ENCODE measurements at places on chromosomes 7 and 10.
A peak's percentile ranks its signal among the peaks of the same experiment; 100 is the strongest.

DNA sequence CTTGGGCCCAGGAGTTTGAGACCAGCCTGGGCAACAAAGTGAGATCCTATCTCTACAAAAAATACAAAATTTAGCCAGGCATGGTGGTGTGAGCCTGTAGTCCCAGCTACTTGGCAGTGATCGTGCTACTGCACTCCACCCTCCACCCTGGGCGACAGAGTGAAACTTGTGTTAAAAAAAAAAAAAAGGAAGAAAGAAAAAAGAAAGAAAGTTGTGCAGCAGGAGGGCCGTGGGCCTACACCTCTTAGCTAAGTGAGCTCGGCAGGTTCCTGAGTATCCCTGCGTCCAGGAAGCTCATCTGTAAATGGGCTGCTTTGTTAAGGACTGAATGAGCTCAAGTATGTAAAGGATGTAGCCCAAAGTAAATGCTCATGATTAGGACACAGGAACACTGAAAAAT, 155.0 kb downstream of the RNF216 start:
- DNase-seq: no peak

DNA sequence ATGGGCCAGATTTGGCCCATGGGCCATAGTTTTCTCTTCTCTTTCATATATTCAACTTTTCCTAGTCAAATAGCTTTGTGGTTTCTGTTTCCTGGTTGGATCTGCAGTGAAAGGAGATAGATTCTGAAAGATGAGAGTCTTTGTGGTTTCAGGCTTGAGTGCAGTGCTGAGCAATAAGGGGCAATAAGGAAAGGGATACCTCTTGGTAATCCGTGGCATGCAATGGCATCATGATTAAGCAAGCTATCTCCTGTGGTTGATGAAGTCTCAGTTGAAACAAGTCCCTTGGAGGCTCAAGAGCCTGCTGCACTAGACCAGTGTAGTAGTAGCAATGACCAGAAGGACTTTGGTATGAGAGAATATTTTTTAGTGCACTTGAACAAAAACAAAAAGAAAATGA, 187.7 kb upstream of the CNTNAP2 start:
- DNase-seq: no peak

GRCh38 chr7:71221049-71221448, 89.1 kb downstream of the GALNT17 start:
- DNase-seq: no peak

- no peak for DNase-seq
Measured at GRCh38 chr7:2471022-2471329, 5.2 kb downstream of the GRIFIN start.

GRCh38 chr7:41058986-41059741, 643.7 kb downstream of the INHBA start:
- no peak for DNase-seq

DNA sequence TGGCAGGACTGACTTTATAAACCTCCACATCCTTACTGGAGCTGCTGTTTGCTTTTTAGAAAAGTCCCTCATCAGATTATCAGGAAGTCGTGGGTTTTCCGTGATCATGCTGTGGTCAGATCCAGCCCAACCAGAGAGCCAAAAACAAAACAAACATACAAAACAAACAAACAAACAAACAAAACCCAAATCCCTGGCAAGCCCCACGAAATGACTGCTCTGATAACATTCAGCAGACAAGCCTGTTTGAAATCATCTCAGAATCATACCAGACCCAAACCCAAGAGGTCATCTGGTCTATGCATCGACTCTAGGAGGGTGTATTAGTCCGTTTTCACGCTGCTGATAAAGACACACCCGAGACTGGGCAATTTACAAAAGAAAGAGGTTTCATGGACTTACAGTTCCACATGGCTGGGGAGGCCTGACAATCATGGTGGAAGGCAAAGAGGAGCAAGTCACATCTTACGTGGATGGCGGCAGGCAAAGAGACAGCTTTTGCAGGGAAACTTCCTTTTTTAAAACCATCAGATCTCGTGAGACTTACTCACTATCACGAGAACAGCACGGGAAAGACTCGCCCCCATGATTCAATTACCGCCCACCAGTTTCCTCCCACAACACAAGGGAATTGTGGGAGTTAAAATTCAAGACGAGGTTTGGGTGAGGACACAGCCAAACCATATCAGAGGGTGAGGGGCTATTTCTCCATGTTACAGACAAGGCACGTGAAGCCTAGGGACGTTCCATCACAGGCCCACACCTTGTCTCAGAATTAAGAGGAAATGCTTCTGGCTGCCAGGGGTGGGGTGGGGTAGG, 85.7 kb downstream of the PARP12 start:
- no peak for DNase-seq

- DNase-seq: no peak
Measured at GRCh38 chr10:133249094-133249780, 11.6 kb downstream of the VENTX start.

- no peak for DNase-seq
Measured at GRCh38 chr10:97328646-97329453, 5.7 kb downstream of the FRAT2 start.

- no peak for DNase-seq
Measured at GRCh38 chr7:75867390-75867717, 11.5 kb upstream of the RHBDD2 start.

GRCh38 chr10:65670087-65670486, 1255.7 kb upstream of the LRRTM3 start:
- peak; percentile 85 for DNase-seq

DNA sequence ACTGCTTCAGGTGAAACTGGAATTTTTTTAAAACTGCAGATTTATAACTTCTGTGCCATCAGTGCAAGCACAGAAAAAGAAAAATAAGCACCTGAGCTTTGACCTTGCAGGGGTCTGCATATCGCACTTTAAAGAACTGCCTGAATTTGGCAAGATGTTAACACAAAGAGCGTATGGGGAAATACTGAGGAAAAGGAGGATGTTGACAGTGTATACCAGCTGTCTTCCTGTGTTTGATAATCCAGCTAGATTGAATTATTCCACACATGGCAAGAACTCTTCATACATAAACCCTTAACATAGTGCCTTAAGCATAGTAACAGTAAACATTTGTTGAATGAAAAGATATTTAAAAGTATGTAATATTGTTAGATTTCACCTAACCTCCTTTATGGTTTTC, 30.0 kb downstream of the SMC3 start:
- no peak for DNase-seq

- peak; percentile 56 for DNase-seq
Measured at GRCh38 chr10:3401491-3401938, 228.9 kb upstream of the PITRM1 start.

- DNase-seq: no peak
Measured at GRCh38 chr10:106027240-106027639, 1137.3 kb downstream of the SORCS1 start.

DNA sequence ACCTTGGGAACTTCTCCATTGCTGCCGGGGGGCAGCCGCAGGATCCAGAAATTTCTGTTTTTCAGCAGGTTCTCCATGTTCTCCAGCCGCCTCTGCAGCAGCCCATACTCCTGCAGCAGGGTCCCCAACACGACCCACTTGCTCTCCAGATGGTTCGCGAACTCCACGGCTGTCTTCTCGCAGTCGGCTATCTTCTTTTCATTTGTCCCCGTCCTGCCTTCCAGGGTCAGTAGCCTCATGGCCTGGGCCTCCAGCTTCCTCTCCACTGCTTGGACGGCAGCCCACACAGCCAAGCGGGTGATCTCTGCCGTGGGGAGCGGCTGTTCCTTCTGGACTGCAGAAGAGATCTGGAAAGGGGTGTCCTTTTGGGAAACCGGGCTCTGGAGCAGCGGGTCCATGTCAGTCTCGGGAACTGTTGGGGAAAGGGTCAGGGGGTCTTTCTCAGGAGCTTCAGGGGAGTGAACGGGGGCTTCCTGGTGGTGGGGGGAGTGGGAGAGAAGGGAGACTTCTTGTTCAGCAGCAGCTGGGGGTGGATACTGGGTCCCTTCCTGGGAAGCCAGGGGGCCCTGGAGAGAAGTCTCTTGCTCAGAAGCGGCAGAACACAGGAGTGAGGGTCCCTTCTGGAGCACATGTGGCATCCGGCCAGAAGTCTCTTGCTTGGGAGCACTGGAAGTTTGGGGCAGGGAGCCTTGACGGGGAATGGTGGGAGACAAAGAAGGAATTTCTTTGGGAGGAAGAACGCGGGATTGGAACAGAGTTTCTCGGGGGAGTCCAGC, 5.5 kb downstream of the ZNF777 start:
- DNase-seq: no peak

GRCh38 chr7:50436133-50436806, 13.9 kb downstream of the FIGNL1 start:
- no peak for DNase-seq

DNA sequence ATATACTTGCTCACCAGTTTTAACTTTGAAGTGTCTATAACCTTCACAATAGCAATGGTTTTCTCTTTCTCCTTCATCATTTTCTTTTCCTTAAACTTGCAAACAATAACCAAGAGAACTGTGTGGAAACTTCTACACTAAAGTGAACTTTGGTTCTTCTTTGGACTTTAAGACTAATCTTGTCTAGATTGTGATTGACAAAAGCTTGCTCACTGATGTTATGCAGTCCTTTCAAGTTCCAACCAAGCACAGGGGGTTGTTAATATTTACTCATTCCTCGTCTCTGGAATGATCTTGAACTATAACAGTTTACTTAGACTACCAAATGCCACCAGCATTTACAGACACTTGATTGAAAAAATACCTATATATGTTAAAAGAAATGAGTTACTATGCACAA, 62.4 kb downstream of the TFEC start:
- DNase-seq: no peak

DNA sequence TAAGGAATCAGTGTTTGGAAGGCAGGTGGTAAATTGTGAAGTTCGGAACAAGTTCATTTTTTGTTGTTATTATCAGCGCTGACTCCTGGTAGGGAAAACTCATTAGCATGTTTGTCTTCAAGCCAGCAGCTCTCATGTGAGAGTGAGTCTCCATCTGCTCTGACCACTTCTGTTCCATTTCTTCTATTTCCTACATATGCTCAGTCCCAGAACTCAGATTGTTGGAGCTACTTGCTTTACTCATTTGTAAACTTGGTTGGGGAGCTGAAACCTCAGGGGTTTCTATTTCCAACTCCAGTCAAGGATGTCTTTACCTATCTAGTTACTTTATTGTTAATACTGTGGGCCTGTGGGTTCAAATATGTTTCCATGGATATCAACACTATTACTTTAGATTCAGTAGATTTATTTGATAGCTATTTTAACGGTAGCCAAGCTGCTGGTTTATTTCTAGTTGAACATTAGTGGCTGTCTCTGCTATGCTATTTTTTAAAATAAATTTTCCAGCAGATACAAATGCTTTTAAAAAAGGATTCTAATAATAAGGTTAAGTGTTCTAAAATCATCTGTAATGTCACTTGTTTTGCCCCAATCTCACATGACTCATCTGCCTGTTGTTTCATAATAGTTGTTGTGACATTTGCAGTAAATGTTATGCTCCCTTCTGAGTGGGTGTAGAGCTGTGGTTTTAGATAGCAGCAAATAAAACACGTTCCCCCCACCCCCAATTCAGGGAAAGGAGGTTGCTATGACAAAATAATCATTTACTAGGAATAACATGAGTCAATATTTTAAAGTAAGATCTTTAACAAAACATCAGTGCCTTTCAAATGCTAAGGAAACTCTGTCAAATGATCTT, 143.3 kb downstream of the HDAC9 start:
- no peak for DNase-seq

DNA sequence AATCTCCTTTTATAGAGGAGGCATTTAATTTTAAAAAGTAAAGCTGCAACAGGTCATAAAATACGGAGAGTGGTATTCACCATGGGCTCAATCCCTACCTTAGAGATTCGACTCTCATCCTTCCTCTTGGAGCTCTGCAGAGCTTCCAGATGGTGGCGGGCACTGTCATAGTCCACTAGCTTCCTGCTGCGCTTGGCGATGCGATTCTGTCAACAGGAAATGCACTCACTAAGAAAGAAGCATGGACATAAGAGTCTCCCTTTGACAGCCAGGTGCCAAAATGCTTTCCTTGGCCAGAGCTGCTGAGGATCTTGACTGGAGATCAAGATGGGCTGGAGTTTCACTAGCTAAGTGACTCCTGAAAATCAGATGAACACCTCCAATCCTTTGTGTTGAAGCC, 154.4 kb downstream of the AMPH start:
- DNase-seq: no peak

DNA sequence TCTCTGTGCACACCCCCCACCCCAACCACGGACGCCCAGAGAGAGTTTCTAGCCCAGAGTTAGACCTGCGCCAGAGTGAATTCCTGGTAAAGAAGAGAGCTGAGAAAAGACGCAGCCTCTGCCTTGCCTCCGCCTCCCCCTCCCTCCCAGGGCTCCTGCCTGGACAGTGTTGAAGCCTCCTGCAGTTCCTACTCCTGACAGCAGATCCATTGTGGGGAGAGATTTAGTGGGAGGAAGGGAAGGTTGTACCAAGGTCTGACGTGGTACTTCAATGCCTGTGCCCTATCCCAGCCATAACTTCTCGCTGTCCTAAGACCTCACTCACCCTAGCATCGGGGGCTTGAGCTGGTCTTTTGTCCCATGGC, 952 bp downstream of the SRRM3 start:
- DNase-seq: no peak

DNA sequence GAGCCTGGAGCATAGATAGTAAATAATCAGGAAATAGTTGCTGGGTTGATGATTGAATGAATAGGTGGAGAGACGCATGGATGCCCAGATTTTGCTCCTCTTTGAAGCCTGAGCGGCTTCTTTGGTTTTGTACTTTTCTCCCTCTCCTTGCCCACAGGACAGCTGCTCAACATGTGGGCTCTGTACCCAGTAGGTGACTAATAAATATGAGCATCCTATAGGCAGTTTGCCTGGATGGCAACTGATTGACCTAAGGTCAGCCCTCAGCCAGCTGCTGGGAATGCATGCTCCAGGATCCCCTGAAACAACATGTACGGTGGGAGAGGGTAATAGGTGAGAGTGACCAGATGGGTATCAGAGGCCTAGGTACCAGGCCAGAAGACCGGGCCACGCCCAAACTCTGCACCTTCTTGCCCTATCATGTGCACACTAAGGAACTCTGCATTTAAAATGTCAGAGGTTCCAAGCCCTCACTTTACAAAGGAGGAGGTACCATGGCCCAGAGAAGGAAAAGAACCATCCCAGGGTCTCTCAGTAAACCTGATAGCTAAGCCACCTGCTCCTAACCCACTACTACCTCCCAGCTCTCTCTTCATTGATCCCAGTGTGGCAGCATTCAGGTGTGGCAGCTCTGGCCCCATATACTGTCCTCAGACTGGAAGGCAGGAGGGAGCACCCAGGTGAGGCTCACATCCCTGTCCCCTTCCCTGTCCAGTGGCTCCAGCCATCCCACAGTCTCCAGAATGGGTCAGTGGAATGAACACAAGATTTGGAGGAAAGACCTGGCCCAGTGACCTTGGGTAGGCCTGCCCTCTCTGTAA, 2.7 kb upstream of the ZCCHC24 start:
- no peak for DNase-seq

- DNase-seq: peak; percentile 96
Measured at GRCh38 chr10:33005322-33006301, 47.6 kb upstream of the ITGB1 start.

- no peak for DNase-seq
Measured at GRCh38 chr10:104028146-104028545, 57.5 kb downstream of the COL17A1 start.
